ENCODE measurements at places on chromosomes 13 and 19.

DNA sequence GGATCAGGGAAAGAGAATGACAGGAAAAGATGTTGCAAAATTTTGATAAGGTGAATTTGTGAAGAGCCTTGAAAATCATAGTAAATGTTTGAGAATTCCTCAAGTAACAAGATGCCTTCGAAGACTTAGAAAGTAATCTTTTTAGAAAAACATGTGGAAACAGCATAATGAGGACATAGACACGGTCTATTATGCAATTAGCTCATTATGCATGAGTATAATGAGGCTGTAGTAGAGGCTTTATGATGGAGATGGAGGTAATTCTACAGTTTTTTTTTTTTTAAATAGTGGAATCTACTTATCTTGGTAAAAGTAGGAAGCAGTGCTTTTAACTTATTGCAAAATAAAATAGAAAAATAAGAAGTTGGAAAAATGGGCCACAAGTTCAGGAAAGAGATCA lies 1329.1 kb upstream of the SPRY2 start:
- no peak for DNase-seq

DNA sequence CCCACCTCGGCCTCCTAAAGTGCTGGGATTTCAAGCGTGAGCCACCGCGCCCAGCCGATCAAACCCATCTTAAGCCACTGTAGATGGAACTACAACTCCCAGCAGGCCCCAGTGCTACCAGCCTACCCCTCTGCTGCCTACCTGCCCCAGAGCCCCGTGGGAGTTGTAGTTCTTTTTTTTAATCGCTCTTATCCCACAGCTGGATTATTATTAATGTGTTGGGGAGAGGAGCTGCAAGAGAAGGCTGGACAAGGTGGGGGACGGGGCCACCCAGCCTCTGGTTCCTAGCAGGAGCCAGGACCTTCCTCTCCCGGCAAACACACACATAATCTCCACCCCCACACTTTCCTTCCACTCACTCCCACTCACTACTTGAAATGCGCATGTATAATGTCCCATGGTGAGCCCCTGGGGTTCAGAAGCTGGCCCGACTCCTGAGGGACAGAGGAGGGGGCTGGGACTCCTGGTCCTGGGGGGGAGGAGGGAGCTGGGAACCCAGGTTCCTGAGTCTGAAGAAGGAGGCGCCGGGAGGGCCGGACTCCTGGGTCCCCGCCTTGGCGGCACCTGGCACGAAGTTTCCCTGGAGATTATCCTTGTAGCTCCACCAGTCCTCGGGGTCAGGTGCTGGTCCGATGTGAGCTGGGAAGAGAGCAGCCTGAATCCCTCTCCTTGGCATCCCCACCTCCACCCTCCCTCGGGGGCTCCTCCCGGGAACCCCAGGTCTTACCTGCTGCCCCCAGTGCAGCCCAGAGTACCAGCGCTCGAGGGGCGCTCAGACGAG lies 958 bp downstream of the CA11 start:
- DNase-seq = peak; percentile 66

GRCh38 chr13:79423801-79424642 lies 18.0 kb upstream of the RBM26 start:
- DNase-seq = peak; percentile 76

- DNase-seq = no peak
Measured at GRCh38 chr13:70311191-70311590, 202.9 kb upstream of the KLHL1 start.

DNA sequence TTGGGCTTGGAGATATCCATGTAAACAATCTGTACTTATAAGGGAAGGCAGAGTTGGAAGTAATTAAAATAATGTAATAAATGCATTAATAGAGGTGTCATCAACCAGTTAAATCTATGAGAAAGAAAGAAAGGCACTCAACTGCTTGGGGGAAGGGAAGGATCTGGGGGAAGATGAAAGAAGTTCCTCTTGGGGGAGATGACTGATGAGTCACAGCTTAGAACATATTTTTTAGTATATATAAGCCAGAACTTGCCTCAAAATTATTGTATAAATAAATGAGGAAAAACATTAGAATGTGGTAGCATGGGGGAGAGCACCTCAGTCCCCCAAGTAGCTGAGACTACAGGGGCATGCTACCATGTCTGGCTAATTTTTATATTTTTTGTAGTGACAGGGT lies 205.8 kb downstream of the GGACT start:
- peak; percentile 65 for DNase-seq

DNA sequence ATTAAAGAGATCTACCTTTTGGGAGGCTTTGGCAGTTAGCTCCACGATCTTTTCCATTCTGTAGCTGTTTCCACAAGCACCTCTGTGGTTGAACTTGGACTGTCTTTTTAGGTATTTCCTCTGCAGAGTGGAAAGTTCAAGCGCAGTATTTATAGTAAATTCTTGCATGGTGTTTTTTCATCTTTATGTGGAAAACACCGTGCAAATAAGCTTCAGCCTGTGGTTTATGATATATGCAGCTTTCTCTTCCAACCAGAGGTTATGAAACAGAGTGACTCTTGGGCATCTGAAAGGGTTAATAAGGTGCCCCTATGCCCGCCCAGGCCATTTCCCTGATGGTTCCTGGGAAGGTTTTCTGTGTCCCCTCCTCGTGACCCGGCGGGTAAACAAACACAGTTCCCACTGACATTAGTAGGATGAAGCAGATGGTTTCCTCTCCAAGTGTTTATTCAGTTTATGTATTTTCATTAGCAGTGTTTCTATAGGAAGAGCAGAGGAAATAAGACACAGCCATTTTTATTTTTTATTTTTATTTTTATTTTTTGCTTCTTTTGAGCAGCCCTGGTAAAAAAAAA lies 39.7 kb upstream of the RNF113B start:
- DNase-seq = no peak

- DNase-seq = peak; percentile 88
Measured at GRCh38 chr13:93847162-93847561, 620.6 kb downstream of the GPC6 start.

GRCh38 chr13:110110783-110111182 lies 196.2 kb downstream of the COL4A1 start:
- DNase-seq = no peak

DNA sequence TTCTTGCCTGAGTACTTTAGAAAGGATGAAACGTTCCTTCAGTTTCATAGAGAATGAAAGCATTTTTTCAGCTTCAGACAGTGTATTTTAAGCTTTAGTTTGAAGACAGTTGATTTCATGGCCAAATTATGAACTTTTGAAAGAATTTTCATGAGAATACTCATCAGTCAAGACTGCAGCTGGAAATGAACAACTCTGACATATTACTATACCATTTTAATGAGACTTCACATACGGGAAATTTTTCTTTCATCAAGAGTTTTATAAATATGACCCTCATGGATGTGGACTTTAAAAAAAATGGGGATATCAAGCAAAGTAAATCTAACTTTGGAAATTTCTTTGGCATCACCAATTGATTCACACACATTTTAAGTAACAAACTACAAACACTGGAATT lies 6.4 kb downstream of the LATS2 start:
- DNase-seq = no peak

GRCh38 chr13:82688400-82688994 lies 1193.8 kb downstream of the SLITRK1 start:
- DNase-seq = peak; percentile 47

DNA sequence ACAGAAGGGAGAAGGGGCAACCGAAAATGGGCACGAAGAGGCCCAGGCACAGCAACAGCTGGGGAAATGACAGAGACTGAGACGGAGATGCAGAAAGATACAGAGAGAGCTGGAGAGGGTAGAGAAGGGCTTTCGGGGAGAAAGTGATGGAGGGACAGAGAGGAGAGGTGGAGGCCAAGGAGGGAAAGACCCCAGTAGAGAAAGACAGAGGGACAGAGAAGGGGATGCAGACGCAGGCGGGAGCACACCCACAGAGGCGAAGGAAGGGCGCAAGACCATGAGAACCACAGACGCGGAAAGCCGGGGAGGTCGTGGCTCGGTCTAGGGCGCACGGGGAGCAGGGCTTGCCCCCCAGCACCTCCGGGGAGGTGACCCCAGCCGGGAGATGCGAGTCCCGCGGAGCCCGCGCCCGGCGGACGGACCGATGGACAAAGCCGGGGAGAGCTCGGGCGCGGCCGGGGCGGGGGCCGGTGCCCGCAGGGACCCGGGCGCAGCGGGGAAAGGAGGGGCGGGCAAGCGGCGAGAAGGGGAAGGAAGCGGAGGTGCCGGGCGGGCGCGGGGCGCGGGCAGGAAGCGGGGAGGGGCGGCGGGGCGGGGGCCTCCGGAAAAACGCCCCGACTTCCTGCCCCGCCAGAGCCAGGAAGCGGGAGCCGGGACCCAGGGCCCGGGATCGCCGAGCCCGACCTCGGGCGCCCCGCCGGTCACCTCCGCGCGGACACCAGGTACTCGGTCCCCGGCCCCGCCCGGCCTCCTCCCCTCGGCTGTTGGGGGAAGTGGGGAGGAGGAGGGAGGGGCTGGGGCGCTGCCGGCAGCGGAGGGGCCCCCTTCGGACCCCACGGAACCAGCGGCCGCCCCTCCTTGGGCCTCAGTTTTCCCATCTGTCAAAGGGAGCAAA lies at the start of gene ARHGEF1:
TSS of gene ARHGEF1 (plus strand) at position 617 of the 895 bp plus-strand sequence. CDS start 4,899 bp downstream, outside the sequence.
- peak; percentile 18 for DNase-seq

DNA sequence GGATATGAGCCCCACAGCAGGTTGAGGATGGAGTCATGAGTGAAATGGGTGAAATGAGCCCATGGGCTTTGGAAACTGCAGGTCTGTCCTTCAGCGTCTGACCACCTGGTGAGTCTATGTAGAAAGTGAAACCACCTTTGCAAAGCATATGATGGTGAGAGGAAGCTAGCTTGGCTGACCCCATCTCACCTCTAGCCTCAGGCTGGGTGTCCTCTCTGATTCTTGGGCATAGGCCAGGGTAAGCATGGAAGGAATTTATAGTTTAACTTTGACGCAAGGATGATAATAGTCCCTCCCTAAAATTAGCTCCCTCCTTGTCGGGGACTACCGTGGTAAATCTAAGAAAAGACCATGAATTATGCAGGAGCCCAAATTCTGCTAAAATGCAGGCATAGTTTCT lies 16.8 kb upstream of the PSG9 start:
- DNase-seq = no peak

GRCh38 chr13:43878892-43879754 lies at the start of gene CCDC122:
Gene CCDC122, minus strand, starts transcription at chr13:43879740. Its CDS starts 10,364 bp downstream, at chr13:43869376.
- peak; percentile 78 for DNase-seq

- peak; percentile 6 for DNase-seq
Measured at GRCh38 chr13:50070186-50070585, 54.9 kb downstream of the KCNRG start.

GRCh38 chr19:29551774-29552173 lies 26.0 kb downstream of the VSTM2B start:
- DNase-seq = no peak

GRCh38 chr19:9673912-9674662 lies 813 bp downstream of the ZNF562 start:
- DNase-seq = no peak

GRCh38 chr19:39128516-39129079 lies 3.0 kb downstream of the PAK4 start:
- DNase-seq = no peak

- no peak for DNase-seq
Measured at GRCh38 chr13:42373048-42373812, 101.3 kb downstream of the AKAP11 start.

All from fibroblast of lung (primary cell).